ENCODE measurements at places on chromosomes 7 and 10.

DNA sequence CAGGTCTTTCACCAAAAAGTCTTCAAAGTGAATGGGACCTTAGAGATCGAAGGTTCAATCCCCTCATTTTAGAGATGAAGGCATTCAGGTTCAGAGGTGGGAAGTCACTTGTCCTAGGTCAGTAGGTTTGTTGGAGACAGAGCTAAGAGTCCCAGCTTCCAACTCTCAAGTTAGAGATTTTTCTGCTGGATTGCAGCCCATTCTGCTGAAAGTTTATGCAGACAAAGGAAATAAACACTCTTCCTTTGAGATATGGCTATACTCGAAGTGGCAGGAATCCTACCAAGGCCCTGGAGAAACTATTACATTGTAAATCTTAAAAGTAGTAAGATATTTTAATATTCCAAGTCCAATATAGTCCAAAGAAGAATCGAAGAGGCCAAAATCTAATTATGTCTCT is 64.4 kb downstream of the LYZL1 start:
- DNase-seq: peak; percentile 13

GRCh38 chr7:28046035-28046434 is 134.6 kb downstream of the JAZF1 start:
- DNase-seq: no peak

DNA sequence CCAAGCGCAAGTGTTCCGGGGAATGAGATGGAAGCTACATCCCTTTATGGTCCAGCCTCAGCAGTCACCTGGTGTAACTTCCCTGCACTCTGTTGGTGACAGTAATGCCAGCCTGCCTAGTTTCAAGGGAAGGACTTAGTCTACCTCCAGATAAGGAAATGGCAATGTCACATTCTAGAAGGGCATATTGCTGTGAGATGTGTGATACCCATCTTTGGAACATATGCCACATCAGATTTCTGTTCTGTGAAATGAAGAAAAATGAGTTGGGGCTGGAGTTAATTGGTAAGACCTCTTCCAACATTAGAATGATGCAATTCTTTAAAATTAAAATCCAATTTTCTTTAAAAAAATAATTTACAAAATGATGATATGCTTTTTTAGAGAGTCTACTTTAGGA is 212.0 kb downstream of the LRMDA start:
- DNase-seq: no peak

DNA sequence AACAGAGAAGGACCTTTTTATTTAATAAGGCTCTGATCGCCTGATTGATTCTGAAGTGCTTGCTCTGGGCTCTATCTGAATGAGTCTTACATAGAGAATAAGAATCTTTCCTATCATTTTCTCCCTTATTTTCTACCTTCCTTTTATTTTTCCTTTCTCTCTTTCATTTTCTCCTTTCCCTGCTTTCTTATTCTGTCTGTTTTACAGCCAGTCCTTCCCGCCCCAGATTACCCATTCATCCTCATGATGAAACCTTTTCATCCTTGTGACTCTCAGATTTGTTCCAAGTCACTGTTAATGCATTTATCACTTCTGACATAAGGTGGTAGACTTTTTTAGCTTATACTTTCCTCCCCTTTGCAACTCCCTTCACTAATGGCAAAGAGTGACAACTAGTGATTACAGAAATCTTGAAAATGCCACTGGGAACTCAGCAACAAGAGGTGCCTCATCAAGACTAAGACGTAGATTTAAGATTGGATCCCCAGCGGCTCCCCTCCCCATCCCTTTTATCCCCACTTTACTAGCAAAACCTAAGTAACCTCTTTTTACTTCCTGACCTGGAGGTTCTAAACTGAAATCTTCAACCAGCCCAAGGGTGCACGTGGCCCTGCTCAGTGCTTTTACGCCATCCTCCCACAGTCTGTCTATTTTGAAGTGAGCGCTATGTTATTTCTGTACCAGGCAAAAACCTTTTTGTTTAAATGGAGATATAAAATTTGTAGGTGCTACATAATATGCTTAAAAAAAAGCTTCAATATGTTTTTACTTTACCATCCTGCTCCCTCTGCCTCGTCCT is 179.8 kb downstream of the DYNC1I1 start:
- no peak for DNase-seq

GRCh38 chr10:126661356-126661755 is 9.1 kb downstream of the C10orf90 start:
- DNase-seq: no peak

DNA sequence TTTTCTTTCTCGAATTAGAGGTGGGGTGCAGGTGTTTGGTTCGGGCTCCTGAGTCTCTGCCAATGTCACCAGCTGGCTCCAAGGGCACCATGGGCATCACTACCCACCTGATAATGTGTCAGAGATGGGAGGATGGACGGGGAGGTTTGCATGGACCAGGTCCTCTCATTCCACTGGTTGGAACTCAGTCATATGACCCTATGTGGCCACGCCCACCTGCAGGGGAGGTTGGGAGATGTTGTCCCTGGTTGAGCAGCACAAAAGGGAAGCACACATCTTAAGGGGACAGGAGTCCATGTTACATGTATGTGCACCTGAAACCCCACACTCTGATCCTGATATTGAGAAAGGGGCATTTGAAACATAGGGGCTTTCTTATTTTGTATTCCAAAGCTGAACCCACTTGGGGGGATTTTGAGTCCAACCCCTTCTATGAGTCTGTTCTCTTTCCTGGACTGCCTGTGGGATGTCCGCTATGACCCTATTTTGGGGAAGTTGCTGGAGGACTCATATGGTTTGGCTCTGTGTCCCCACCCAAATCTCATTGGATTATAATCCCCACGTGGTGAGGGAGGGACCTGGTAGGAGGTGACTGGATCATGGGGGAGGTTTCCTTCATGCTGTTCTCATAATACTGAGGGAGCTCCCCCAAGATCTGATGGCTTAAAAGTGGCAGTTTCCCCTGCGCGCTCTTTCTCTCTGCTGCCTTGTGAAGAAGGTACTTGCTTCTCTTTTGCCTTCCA is 66.9 kb upstream of the BAIAP2L1 start:
- DNase-seq: no peak

DNA sequence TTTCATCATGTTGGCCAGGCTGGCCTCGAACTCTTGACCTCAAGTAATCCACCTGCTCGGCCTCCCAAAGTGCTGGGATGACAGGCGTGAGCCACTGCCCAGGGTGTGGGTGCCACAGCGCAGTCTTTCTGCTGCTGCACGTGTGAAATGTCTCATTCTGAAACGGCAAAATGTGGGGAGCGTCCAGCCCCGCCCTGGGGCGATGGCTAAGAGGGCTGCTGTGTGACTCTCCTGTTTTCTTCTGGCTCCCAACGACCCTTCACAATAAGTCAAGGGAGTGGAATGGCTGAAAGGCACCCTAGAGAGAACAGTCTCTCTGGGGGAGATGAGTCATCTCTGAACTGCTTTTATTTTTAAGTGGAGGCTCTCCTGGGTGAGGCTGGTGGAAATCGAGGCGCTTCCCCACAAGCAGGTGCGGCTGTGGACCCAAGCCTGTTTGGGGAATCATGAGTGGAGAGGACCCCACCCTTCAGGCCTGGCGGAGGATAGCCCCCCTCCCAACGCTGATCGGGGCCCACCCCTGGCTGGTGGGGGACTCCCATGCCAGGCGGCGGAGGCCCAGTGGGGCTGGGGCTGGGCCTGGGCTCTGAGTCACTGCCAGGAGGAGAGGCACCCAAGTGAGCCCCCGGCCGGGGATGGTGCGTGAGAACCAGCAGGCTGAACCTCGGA is 18.0 kb downstream of the ADAP1 start:
- peak; percentile 28 for DNase-seq

GRCh38 chr7:28626624-28627262 is 214.4 kb downstream of the CREB5 start:
- peak; percentile 36 for DNase-seq

DNA sequence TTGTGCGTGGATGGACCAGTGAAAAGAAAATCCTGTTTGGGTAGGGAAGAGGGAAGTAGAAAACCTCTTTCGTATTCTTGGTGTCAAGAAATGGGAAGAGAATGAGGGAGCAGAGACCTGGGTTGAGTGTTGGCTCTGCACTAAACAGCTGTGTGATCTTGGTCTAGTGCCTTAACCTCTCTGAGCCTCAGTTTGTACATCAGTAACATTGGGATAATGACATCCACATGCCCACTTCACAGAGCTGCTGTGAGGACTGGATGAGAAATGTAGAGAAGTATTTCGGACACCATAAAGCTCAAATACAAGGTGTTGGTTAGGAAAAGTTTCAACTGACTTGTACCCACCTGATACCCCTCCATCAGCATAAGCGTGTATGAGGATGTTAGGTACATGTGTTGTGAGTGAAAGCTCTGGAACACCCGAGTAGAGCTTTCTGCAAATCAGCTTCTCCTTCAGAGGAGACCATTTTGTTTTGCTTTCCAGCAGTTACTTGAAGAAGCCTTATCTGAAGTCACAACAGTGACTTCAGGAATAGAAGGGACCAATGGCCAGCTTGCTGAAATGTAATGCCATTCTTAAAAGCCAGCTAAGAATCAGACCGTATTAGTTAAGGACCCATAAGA is 11.2 kb downstream of the TRIM56 start:
- no peak for DNase-seq

GRCh38 chr10:50622706-50623662 is 772 bp downstream of the SGMS1 start:
- peak; percentile 50 for DNase-seq

DNA sequence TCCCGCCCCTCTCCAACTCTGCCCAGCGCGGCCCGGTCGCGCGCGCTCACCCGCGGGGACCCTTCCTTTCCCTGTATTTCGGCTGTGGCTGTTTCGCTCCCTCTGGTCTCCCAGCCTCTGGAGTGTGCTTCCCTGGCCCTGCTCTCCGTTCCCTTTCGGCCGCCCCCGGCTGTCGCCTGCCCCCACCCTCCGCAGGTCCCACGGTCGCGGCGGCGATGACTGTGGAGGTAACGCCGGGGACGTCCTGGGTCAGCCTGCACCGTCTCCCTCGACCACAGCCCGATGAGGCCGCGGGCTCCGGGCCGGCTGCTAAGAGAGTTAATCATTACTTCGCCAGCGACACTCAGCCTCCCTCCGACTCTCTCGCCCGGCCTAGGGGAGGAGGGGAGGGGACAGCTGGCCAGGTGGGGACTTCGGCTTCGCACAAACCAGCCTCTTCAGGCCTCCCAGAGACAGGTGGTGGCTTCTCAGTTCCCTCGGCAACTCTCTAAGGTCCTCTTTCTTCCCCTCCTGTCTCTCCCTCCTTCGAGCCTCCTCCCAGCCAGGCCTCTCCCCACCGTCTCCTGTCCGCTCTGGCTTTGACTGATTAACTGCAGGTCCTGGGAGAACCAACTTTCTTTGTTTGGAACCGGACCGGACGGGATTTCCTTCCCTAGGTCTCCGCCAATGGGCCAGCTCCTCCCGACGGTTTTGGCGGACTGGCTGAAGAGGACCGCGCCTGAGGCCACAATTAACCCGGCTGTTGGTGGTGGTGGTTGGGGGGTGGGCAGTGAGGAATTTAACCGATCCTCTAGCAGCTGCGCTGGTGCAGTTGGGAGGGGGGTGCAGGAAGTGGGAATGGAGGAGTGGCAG is 5.6 kb upstream of the PAX2 start:
- no peak for DNase-seq

DNA sequence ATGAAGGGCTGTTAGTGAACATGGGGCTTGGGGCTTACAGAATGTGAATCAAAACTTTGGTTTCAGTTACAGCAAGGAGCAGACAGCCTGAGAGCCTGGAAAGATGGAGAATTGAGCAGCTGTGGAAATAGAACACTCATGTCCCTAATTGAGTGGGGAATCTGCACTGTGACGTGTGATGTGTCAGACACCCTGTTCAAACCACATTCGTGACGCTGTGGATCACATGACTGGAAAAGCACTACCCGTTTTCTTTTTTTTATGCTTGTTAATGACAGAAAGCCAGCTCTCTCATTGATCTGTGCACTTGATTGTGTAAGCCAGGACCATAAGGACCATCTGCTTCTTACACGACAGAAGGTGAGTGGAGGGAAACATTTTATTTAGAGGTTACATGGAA is 15.1 kb upstream of the TBX20 start:
- DNase-seq: no peak
